ENCODE measurements at places on chromosomes 16 and 17. TPM values are rescaled to one million over a fixed set of nuclear protein-coding genes. Genes with fewer than 3 reads are reported as not detected.

The TMEM238L gene
- not detected for total RNA-seq

GRCh38 chr16:74931445-74931844 is 53.5 kb downstream of the WDR59 start:
- DNase-seq: no peak

The MT1F gene
- total RNA-seq: 11.1 TPM

GRCh38 chr17:69480245-69480644 is 65.7 kb downstream of the MAP2K6 start:
- DNase-seq: peak; percentile 23

GRCh38 chr17:36870720-36870999 is 66.6 kb upstream of the LHX1 start:
- DNase-seq: no peak

DNA sequence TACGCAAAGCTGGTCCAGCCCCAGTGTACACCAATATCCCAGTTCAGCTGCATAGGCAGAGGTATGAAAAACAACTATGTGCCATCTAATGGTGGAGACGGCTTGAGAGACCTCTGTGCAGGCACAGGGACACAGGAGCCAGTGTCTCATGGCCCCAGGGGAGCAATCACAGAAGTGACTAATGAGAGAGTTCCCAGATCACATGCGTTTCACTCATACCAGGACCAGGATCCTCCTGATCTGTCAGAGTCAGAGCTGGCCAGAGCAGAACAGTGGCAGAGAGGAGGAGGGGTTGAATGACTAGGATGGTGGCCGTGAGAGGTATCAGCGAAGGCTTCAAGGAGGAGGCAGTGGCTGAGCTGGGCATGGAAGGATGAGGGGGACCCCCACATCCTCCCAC is 41.1 kb downstream of the TMEM132E start:
- no peak for DNase-seq

The METTL2A gene
- 29.5 TPM for total RNA-seq

DNA sequence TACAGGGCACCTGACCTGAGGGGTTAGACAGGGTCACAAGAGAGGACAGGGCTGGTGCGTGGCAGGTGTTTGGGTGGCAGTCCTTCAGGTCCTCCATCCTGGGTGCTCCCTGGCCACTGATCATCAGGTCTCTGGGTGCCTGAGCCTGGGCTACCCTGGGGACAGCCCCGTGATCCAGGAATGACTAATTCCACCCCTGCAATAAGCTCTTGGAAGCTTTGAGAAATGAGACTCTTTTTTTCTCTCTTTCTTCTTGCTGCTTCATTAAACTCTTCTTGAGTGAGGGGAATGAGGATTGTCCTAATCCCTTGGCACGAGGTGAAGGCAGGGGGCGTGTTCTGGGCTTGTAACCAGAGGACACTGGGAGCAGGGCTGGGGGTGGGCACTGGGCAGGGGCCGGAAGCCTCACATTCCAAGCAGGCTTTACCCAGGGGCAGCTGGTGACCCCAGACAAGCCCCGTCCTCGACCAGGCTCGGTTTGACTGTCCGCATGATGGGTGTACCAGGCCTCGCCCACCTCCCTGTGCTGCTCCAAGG is 21.4 kb upstream of the SPNS2 start:
- DNase-seq: peak; percentile 77

DNA sequence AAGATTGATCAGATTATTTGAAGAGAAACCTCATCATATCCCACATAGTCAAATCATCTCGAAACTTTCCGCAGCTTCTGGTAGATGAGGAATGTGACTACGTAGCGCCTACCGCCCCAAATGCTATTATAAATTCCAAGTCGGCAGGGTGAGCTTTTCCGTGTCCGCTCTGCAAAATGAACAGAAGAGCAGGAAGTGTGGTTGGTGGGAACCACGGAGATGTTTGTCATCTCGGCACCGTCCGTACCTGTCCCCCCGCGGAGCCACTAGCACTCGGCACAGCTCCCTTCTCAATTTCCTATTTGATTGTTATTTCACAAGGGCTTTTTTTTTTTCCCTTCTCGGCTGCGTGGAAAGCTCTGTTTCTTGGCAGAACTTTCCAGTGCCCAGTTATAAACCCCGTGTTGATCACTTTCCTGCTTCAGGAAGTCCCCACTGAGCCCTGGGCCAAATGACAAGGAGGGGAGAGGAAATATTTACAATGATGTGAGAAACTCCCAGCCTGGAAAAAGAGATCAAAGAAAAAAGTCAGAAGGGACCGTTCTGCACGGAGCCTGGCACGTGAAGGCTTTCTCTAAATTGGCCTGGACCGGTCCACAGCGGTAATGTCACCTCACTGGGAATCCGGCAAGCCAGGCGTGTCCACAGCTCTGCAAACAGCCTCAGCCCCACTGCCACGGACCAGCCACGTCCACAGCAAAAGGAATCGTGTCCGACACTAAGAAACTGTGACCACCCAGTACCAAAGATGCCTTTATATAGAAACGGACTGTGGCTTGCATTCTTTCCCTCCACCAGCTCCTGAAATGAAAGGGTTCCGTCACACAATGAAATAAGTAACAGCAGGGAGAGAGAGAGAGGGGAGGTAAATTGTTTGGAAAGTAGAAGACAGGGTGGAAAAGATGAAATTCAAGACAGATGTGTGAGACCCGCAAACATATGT is 65.0 kb downstream of the MRM3 start:
- DNase-seq: peak; percentile 36

- no peak for DNase-seq
These were observed 29.4 kb downstream of the HLF start for GRCh38 chr17:55294042-55294751.

DNA sequence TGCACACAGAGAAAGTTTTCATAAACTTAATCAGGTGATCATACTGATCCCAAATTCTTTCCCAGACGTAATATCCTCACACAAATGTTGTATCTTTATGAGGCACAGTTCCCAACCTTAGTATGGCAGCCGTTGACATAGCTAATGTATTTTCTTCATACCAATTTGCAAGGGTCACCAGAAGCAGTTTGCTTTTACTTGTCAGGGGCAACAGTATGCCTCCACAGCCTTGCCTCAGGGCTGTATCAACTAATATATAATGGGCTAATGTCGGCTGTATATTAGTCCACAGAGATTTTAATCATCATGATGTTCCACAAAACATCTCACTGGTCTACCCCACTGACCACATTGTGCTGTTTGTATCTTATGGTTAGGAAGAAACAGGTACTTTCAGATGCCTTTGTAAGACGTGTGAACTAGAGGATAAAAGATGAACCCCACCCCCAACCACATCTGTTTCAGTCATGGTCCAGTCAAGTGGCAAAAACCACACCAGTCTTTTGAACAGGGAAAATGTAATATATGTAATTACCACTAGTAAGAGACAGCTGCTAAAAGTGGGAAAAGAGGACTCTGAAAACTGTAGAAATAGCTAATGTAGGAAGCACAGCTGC is 55.2 kb downstream of the GAN start:
- no peak for DNase-seq

The EME1 gene
- total RNA-seq: 0.55 TPM

The OTOP2 gene
- not detected for total RNA-seq

DNA sequence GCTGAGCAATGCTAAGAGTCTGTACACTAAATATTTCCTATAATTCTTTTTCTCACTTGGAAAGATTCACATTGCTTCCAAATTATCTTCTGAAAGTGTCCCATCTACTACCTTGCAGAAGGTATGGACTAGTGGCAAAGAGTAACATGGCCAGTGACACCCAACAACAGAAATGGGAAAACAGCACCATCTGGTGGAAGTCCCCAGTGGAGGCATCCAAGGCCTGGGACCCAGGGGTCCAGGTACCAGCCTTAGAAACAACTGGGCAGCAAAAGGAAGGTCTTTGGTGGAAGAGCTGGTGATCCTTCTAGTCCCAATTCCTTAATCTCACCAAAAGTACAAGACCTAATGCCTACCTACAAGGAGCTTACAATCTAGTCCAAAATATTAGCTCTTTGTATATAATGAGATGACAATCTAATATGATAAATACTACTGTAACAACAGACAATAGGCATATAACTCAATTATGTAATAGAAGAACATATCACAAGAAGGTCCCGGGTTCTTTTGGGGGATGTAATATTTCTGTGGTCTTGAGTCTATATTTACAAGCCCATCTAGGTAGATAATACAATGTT is 55.3 kb downstream of the SKAP1 start:
- no peak for DNase-seq

The SBK1 gene
- 0.70 TPM for total RNA-seq

DNA sequence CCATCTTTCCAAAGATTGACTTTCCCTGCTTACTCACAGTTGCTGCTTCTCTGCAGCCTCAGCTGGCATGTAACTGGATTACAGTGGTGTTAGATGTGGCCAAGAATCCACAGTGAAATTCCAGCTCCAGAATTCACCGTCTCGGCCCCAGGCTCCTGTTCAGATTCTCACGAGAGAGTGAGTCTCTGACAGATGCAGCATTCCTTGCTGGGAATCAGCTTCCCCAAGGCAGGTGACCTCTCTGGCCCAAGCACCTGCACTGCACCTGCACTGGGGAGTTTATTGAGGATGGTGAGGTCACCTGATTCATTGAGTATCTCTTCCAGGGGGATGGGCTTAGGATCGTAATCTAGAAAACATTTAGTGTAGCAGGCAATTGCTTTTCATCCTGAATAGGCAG is 600.5 kb upstream of the RBFOX1 start:
- DNase-seq: no peak

The MT1A gene
- total RNA-seq: 0.89 TPM

The FNDC8 gene
- not detected for total RNA-seq

The KRTAP9-4 gene
- total RNA-seq: not detected

DNA sequence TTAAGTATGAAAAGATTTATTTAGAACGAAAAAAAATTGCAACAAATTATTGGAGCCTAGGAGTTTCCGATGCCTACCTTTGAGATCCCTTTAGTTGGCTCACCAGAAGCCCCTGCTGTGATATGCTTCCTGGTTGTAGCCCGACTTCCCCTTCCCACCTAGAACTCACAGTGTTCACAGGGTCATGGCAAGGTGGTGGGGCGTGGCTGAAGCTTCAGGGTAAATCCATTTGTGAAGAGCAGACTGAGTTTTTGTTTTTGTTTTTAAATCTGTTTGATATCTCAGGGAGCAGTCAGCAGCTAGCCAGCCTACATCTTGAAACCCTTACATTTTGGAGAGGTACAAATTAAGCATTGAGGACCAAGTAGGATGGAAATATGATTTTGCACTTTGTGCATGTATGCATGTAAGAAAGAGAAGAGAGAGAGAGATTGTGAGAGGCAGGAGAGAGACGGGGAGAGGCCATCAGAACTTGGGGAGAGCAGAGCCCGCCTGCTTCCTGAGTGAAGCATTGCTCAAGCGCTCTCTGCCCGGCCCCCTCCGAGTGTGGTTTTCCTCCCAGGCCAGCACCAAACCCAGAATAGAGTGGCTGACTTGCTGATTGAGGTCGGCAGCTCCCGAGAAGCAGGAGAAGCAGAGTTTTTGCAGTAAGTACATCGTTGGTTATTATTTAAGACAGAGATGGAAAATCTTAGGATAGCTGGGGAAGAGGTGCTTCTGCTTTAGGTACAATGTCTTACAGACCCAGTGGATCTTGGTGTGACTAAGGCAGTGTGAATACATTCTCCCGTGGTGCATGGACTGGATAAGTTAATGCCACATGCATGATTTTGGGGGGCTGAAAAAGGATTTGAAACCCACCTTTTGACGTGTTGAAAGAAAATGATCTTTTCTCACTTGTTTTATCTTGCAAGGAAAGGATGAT is 64.2 kb downstream of the SPECC1 start:
- DNase-seq: no peak

- peak; percentile 90 for DNase-seq
These were observed 44.6 kb downstream of the SMIM36 start for GRCh38 chr17:55466671-55467070.

DNA sequence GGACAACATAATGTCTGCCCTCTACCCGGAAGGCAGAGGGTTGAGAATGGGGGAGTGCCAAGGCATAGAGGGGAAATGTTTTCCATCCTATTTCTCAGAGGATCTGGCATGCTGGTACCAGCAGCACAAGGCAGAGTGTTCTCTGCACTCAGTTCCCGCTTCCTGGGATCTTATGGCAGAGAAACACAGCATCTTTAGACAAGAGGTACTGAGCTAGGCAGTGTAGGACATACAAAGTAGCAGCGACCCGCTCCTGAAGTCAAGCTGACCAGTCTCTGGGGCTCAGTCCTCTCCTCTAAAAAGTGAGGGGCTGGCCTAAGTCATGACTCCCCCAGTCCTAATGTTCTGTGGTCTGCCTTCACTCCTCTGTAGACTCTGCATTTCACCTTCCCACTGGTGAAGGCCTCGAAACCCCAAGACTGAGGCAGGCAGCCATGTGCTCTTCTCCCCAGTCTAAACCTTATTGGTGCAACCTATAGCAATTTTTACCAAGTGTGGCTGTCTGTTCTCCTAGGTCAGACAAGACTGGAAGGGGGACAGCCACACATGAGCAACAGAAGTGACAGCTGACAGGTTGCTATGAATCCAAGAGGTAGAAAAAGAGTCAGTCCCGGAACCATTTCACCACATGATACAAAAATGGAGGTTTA is 11.3 kb upstream of the TSPOAP1 start:
- no peak for DNase-seq

The MXRA7 gene
- 286 TPM for total RNA-seq

The SEZ6 gene
- total RNA-seq: not detected

DNA sequence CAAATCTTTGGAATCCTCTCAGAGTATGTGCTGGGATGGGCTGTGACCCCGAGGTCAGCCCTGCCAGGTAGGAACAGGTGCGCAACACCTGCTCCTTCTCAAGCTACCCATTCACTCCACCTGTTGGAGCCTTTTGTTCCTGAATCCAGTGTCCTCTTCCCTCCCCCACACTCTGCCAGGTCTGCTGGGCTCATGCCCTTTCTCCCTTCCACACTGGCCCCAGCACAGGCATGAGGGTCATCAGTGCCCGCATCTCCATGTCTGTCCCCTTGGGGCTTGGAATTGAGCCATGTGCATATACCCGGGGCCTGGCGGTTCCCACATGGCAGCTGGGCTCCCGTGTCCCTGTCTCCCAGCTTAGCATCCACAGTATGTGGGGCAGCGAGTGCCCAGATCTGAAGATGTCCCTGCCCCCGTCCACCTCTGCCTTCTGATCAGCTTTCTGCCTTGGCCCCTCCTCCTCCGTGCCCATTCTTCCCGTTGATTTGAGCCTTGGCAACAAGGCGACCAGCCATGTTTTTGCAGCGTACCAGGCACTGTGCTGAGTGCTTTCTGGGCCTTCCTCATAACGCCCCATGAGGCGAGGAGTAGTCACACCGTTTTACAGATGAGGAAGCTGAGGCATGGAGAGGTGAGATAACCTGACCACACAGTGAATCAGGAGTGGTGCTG is 102.2 kb downstream of the RAP1GAP2 start:
- DNase-seq: no peak

GRCh38 chr17:282000-282911 is 70.4 kb downstream of the RPH3AL start:
- no peak for DNase-seq

- DNase-seq: no peak
These were observed 10.3 kb downstream of the UBALD1 start for GRCh38 chr16:4604401-4604800.

- DNase-seq: no peak
These were observed 69.9 kb upstream of the SEC14L1 start for GRCh38 chr17:77070888-77071279.

- no peak for DNase-seq
These were observed 33.0 kb downstream of the NGFR start for GRCh38 chr17:49527927-49528651.

- no peak for DNase-seq
These were observed 15.1 kb upstream of the ATP6V0C start for GRCh38 chr16:2498531-2499253.
